ENCODE measurements at places on chromosomes 5 and 9.

- no peak for DNase-seq
Measured at GRCh38 chr5:54360089-54360488, 49.7 kb upstream of the ARL15 start.

GRCh38 chr9:127634021-127634420 lies 21.9 kb downstream of the STXBP1 start:
- no peak for DNase-seq

DNA sequence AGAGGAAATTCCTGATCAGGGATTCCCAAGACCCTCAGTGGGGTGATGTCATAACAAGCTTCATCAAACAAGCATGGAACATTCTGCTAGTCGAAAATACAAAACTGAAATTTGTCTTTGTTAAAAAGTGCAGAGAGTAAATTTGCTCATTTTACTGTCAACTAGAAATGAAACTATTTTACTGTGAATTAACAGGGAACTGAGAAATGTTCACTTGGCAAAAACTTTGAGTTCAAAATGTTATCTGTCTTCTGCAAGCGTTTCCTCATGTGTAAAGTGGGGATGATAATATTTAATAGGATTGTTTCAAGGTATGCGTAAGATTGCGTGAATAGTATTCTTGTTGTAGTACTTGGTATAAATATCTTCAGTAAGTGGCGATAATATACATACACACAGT lies 45.4 kb downstream of the ALDH1A1 start:
- no peak for DNase-seq

DNA sequence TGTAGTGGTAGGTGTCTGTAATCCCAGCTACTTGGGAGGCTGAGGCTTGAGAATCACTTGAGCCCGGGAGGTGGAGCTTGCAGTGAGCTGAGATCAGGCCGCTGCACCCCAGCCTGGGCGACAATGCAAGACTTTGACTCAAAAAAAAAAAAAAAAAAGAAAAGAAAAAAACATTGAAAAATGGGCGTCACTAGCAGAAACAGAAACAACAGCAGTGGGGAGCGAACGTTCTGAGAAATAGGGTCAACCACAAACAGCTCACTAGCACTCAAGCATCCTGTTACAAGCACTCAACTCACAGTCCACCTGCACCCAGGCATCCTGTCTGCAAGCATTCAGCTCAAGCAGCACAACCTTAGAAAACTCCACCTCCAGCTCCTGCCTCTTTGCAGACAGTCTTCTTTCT lies 17.2 kb downstream of the TRIM14 start:
- peak; percentile 96 for DNase-seq

DNA sequence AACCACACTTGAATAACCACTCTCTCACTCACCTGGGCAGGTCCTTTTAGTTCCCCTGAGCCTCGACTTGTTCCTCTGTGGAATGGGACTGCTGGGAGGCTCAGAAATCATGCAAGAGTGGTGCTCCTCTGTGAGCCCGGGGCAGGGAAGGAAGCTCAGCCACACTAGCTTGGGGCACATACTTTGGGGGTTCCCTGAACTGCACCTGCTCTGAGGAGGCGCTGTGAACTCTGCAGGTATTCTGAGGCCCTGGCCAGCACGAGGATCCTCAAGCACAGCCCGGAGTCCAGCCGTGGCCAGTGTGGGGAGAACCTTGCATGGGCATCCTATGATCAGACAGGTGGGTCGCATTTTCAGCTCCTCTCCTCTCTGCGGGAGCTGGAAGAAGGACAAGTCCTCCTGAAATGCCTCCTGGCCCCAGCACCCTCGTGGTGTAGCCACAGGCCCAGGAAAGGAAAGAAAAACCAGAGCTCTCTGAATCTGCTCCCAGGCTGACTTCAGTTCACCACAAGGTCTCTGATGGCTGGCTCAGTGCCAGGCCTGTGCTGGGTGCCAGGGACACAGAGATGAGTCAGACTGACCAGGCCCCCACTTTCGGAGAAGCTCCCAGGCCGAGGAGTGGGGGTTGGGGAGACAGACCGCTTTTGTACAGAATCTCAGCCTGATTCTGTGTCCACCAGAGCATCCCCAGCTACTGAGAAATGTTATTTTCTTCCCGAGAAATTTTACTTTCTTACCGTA lies 11.9 kb downstream of the GLIPR2 start:
- no peak for DNase-seq

- no peak for DNase-seq
Measured at GRCh38 chr5:30960036-30960435, 233.4 kb upstream of the CDH6 start.

- no peak for DNase-seq
Measured at GRCh38 chr9:81112627-81113452, 576.5 kb downstream of the TLE1 start.

DNA sequence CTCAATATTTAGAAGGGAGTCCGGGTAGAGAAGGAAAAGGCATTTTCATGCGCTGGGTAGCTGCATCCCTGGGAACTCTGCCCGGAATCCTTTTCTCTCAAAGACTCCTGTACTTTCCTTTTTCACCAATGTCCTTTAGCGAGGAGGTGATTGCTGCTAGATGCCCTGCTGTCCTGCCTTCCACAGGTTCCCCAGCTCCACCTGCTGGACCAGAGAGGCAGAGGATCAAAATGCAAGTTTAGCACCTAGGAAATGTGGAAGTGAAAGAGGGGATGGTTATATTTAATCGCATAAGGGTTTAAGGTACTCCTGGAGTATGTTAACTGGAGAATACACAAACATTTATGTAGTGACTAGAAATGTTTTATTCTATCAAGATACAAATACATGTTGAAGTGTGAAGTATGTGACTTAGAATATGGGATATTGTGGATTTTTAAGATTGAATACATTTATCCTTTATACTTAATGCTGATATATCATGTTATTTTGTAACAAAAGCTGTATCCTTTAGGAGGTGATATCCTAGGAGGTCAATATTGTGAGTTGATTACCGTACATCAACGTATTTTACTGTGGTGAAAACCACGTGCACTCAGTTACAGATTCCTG lies 145.7 kb downstream of the ARHGAP26 start:
- no peak for DNase-seq

DNA sequence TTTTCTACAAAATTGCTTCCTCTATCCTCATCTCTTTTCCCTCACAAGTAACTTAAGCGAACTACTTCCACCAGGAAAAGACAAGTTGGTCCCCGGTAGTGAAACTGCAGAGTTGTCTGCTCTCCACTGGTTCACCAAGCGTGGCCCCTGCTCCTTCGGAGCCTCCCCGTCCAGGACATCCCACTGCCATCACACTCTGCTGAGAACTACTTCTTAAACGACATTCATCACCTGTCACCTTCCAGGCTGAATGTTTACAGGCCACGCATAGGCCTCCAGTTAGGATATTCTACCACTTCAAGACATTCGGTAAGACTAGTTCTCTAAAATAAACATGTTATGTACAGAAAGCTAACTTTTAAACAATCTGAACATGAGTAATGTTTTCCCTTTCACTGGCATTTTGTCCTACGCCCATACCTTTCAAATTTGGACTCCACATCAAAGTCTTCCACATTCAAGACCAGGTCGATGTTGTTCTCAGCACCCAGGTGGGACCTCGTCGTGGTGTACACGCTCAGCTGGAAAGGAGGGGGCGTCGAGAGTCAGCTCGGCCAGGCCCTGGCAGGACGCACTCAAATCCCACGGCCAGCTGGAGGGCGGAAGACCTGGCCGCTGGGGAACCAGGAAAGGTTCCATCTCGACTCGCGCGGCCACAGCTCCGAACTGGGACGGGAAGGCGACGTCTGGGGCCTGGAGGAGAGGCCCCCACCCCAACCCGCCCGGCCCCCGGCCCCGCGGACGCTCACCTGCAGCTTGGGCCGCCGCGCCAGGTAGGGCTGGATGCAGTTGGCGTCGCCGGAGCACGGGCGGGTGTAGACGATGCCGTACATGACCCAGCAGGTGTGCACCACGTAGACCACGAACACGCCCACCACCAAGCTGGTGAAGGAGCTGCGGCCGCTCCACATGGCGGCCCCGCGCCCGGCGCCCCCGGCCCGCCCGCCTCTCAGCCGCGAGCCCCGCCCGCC lies 683 bp downstream of the CLPTM1L start:
- no peak for DNase-seq

DNA sequence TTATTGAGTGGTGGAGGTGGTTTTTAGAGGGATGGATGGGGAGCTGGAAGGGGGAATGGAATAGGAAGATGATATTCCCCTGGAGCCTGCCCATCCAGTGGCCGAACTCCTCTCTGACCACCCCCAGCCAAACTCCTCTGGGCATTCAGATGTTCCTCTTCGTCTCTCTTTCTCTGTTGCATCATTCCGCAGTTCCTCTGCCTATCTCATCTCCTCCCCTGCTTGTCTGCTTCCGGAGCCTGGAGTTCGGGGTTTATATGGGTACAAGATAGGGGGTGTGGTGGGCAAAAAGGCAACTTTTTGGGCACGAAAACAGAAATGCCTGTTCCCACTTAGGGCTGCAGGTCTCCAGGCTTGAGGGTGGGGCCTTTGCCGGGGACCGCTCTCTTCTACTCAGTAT lies 12.2 kb upstream of the CDK5RAP2 start:
- DNase-seq, result no peak

DNA sequence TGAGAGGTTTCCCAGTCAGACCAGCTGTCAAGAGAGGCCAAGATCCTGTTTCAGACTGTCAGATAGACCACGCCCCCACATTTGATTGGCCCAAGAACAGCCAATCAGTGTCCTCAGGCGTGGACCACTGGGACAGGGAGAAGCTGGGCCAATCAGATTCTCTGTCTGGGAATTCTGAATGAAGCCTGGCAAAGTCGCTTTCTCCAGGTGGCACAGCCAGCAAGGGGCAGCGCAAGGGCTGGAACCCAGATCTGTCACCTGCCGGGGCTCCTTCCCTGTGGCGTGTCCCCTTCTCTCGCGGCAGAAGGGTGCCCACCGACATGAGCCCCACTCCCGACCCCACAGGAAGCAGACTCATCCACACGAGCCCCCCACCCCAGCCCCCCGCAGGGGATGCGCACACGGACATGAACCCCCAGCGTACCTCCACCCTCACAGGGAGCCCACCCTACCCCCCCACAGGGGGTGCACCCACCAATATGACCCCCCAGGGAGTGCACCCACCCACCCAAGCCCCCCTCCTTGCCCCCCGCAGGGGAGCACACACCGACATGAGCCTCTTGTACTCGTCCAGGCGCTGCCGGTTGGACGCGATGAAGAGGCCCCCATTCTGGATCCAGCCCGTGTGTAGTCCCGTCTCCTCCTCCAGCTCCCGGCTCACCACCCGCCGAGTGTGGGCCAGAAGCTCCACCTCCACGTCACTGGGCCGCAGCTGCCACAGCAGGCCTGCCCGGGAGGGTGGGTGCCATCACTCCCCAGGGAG lies 6.1 kb downstream of the SARDH start:
- peak; percentile 90 for DNase-seq

GRCh38 chr5:90226433-90227099 lies 183.0 kb downstream of the CETN3 start:
- DNase-seq, result no peak
